ENCODE measurements at places on chromosomes 4 and X.

- no peaks in the 10 kb centered on the region for H3K36me3 ChIP-seq
- DNase-seq = no peak
- no peaks in the 10 kb centered on the region for H3K4me1 ChIP-seq
Measured at GRCh38 chrX:2811271-2811670, 17.5 kb upstream of the GYG2 start.

GRCh38 chrX:47232803-47233332 is at the start of gene USP11:
TSS of gene USP11 (plus strand) at chrX:47233009. CDS start at chrX:47233044, 35 bp downstream.
- peak within 1 kb of the TSS; percentile 77 for H3K27ac ChIP-seq
- peak within 1 kb of the TSS; percentile 87 for H3K4me3 ChIP-seq
- peaks cover 12% of the 10 kb centered on the region for H3K36me3 ChIP-seq
- H3K4me1 ChIP-seq = peaks cover 3% of the 10 kb centered on the region
- DNase-seq = no peak
- H3K27me3 ChIP-seq = no peaks in the 10 kb centered on the region

GRCh38 chr4:2977211-2978088 is 14.1 kb downstream of the GRK4 start:
- no peaks in the 10 kb centered on the region for H3K27me3 ChIP-seq
- H3K27ac ChIP-seq = no peak overlapping the region
- no peak overlapping the region for H3K4me3 ChIP-seq
- H3K36me3 ChIP-seq = no peaks in the 10 kb centered on the region

GRCh38 chr4:20194123-20195013 is 57.3 kb upstream of the SLIT2 start:
- peaks cover 39% of the 10 kb centered on the region for H3K4me1 ChIP-seq
- H3K4me3 ChIP-seq = no peak overlapping the region
- H3K36me3 ChIP-seq = 0 out of 2 replicates have a peak, but pooled peaks cover 3% of the 10 kb centered on the region
- H3K27me3 ChIP-seq = no peaks in the 10 kb centered on the region

GRCh38 chr4:174996079-174996478 is 77.9 kb downstream of the ADAM29 start:
- no peak overlapping the region for H3K4me3 ChIP-seq
- no peak overlapping the region for H3K27ac ChIP-seq
- no peaks in the 10 kb centered on the region for H3K36me3 ChIP-seq
- no peaks in the 10 kb centered on the region for H3K27me3 ChIP-seq
- H3K4me1 ChIP-seq = no peaks in the 10 kb centered on the region
- no peak for DNase-seq

DNA sequence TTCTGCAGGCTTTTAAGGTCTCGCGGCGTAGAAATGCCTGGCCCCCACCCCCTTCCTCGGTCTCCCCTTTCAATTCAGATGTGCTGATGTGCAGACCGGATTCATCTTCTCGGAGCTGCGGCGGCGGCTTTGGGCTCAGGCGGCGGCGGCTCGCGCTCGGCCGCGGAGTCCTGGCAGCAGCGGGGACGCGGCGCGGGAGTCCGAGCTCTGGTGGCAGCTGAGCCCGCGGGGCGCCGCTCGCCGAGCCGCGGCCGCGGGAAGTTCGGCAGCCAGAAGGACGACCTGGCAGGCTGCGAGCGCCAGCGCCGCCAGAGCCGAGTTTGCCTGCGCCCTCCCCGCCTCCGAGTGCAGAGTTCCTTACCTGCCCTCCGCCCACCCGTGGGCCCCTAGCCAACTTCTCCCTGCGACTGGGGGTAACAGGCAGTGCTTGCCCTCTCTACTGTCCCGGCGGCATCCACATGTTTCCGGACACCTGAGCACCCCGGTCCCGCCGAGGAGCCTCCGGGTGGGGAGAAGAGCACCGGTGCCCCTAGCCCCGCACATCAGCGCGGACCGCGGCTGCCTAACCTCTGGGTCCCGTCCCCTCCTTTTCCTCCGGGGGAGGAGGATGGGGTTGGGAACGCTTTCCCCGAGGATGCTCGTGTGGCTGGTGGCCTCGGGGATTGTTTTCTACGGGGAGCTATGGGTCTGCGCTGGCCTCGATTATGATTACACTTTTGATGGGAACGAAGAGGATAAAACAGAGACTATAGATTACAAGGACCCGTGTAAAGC is 448 bp downstream of the TLL1 start:
- peak overlapping the region; percentile 45 for H3K4me3 ChIP-seq
- no peaks in the 10 kb centered on the region for H3K36me3 ChIP-seq
- peaks cover 8% of the 10 kb centered on the region for H3K4me1 ChIP-seq
- no peaks in the 10 kb centered on the region for H3K27me3 ChIP-seq
- H3K27ac ChIP-seq = peak overlapping the region; percentile 55

GRCh38 chr4:4984186-4984585 is 35.1 kb downstream of the CYTL1 start:
- H3K36me3 ChIP-seq = no peaks in the 10 kb centered on the region
- DNase-seq = no peak
- no peak overlapping the region for H3K4me3 ChIP-seq
- no peaks in the 10 kb centered on the region for H3K4me1 ChIP-seq
